ENCODE measurements at places on chromosomes 16 and 17. TPM values are rescaled to one million over a fixed set of nuclear protein-coding genes. Genes with fewer than 3 reads are reported as not detected.

DNA sequence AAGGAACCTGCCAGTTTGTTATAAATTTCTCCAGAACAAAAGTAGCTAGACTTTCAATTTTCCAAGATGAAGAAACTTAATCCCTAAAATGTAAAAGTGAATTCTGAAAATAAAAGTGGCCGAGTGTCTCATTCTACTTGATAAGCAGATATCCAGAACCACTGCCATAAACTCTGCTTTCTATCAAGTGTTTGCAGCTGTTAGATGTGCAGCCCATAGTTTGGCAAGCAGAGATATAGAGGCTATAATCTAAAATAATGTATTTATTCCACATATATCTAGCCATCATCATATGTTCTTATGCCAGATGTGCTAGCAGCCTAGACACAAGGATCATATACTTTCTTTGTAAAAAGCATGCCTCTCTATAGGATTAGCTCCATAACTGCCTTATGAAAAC is 14.7 kb upstream of the FBXL20 start:
- DNase-seq, result no peak
- peaks cover 12% of the 10 kb centered on the region for H3K36me3 ChIP-seq
- no peak overlapping the region for H3K27ac ChIP-seq
- H3K27me3 ChIP-seq, result no peaks in the 10 kb centered on the region
- H3K4me1 ChIP-seq, result no peaks in the 10 kb centered on the region

DNA sequence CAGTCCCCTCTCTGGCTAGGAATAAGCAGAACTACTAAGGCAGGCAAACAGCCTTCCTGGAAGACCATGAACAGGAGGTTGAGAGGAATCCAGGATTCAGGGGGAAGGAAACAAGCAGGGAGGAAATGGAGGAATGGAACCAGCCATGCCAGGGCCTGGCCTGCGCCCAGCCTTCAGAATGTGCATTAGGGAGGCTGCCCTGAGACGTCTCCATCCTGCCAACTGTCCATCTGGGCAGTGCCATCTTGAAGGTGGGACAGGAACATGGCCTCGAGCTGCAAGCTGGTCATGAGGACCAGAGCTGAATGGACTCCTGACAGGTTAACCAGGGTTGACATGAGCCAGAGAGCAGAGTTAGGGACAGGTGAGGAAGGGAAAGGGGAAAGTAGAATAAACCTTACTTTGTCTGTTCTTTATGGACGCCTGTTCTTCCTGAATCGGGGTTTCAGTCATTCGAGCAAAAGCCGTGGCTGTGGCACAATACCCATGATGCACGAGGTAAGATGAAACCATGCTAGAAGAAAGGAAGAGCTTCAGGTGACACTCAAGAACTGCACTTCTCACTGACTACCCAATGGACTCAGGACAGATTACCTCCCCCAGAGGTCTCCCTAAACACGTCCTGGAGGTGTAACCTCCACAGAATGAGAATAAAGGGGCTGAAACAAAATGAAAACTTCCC is 12.1 kb upstream of the GFOD2 start:
- no peaks in the 10 kb centered on the region for H3K27me3 ChIP-seq
- H3K27ac ChIP-seq, result no peak overlapping the region
- no peaks in the 10 kb centered on the region for H3K4me1 ChIP-seq
- H3K36me3 ChIP-seq, result peaks cover 5% of the 10 kb centered on the region

GRCh38 chr16:54407596-54407995 is 121.0 kb upstream of the IRX3 start:
- H3K27me3 ChIP-seq, result peaks cover 19% of the 10 kb centered on the region
- no peak for DNase-seq
- peaks cover 7% of the 10 kb centered on the region for H3K4me1 ChIP-seq
- H3K27ac ChIP-seq, result no peak overlapping the region

- H3K4me1 ChIP-seq, result peaks cover 32% of the 10 kb centered on the region
- H3K36me3 ChIP-seq, result no peaks in the 10 kb centered on the region
- H3K27me3 ChIP-seq, result peaks cover 74% of the 10 kb centered on the region
- DNase-seq, result no peak
- peak overlapping the region; percentile 25 for H3K4me3 ChIP-seq
- no peak overlapping the region for H3K27ac ChIP-seq
Measured at GRCh38 chr17:49570540-49571242, 5.0 kb upstream of the NXPH3 start.

DNA sequence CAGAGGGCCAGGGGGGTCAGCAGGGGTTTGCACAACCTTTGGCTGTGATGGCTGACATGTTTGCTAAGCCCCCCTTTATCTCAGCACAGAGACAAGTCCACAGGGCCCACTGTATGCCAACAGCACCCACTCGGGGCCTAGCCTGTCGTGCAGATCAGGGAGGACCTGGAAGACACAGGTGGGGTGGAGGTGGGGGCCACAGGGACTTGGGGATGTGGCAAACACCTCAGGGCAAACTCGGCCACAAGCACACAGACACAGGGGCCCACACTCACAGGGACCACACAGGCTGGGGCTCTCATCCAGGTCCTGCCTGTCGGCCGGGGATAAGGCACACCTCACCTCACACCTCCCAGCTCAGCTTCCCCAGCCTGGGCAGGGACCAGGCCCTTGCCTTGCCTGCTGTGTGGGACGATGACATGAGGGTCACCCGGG is 87.9 kb downstream of the C16orf78 start:
- DNase-seq, result no peak
- no peak overlapping the region for H3K4me3 ChIP-seq
- H3K4me1 ChIP-seq, result peaks cover 33% of the 10 kb centered on the region
- no peaks in the 10 kb centered on the region for H3K36me3 ChIP-seq

Gene SPAG9
- 136 TPM for total RNA-seq

All from neural crest cell (in vitro differentiated cells).